Dermis blood vessel endothelial cell (primary cell): ENCODE measurements at places on chromosomes 1 and 21.

DNA sequence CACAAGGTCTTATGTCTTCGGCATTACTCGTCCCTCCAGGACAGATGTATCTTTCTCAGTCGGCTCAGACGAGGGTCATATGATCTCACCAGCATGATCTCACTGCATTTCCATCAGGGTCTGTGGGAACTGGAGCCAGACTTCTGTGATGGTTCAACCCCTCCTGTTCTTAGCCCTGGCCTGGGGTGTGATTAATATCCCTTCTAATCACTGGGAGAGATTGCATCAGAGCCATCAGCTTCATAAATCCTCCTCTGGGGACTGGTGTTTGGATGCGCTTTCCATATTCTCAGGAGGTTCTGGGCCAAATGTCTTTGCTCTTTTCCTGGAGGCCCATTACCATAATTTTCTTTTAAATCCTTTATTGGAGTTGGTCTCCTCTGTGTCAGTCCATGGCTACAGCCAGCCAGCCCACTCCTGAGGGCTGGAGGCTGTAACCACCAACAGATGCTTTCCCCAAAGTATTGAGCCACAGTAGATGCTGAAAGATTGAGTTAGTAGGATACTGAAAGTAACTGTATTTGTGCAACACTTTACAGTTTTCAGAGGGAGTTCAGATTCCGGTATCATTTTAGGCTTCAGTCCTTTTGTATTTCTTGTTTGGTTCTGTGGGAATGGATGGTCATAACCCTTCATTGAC is 20.0 kb downstream of the CACNA1E start:
- DNase-seq, result no peak

DNA sequence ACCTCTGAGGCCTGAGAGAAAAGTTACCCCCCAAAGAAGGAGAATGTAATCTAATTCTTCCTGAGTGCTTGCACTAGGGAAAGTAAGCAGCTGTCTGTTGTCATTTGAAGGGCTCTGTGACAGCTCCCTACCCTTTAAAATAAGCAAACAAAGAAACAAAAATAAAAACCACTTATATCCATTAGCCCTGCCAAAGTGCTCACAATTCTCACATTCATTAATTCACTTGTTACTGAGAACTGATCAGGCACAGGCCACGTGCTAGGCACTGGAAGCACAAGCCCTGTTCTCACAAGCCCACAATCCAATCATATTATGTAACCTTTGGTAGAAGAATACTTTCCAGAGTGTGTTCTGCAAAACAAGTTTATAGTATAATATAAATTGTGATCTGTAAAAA is 199.4 kb downstream of the ZC3H11B start:
- DNase-seq, result no peak

- peak; percentile 62 for DNase-seq
Observed at GRCh38 chr1:244049162-244050013, 1.7 kb upstream of the ZBTB18 start.

GRCh38 chr1:116853680-116854402 is 55.9 kb upstream of the PTGFRN start:
- peak; percentile 92 for DNase-seq

- DNase-seq, result no peak
Observed at GRCh38 chr1:99439433-99440075, 175.3 kb downstream of the PLPPR4 start.
